Peyer's patch (tissue), 4 donors: ENCODE measurements at places on chromosomes 16 and 17.

GRCh38 chr17:55452139-55452790 lies 30.6 kb upstream of the MMD start:
- DNase-seq: no peak

DNA sequence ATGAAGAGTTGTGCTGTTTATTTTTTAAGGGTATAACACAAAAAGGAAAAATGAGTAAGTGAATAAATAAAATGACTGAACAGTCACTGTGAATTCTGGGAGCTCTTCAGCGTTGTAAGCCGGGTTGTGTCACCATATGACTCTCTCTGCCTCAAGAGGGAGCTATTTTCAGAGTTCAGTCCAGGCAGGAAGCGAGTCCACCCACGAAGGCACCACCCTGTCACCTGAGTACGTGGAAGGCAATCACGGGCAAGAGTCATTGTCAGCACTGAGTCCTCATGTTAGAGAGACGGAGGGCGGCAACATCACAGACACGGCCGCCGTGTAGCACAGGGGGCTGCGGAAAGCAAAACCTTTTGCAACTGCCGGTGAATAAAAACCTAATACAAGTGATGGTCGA lies 227.6 kb downstream of the UTP18 start:
- no peak for DNase-seq

DNA sequence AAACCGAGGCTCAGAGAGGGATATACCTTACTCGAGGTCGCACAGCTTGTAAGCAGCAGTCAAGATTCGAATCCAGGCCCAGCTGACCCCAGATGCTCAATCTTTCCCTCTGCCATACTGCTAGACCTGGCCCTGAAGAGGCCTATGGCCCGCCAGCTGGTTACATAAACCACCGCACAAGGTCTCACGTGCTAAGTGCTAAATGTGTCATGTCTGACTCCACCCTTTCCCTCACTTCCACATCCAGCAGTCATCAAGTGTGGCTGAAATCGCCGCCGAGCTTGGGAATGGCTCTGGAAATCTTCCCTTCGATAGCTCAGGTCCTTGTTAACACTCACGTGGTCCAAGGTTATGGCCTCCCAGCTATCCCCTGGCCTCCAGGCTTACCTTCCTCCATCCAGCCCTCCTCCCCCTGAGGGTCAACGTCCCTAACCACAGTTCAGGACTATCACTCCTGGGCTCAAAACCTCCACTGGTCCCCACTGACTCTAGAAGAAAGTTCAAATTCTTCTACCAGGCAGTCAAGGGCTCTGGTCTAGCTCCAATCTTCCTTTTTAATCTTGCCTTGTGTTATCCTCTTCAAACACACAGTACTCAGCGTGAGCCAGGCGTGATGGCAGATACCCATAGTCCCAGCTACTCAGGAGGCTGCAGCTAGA lies 3.5 kb downstream of the ZBTB4 start:
- no peak for DNase-seq

DNA sequence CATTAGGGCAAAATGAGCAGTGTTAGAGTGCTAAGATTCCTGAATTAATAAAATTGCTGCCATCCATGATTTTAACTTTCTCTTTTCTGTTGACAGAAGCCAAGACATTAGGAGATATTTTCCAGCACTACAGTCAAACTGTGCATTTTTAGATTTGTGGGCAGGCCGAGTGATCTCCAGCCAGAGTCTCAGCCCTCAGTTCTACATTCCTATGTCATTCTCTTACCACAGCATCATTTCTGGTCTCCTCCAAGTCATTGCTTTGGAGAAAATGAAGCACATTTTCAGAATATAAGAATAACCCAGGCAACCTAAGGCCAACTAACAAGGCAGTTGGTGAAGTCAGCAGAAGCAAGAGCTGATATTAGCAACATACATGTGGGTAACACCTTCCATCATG lies 74.6 kb upstream of the NUDT7 start:
- DNase-seq: no peak

- no peak for DNase-seq
These were observed 20.2 kb downstream of the ZNRF1 start for GRCh38 chr16:75019007-75019406.

DNA sequence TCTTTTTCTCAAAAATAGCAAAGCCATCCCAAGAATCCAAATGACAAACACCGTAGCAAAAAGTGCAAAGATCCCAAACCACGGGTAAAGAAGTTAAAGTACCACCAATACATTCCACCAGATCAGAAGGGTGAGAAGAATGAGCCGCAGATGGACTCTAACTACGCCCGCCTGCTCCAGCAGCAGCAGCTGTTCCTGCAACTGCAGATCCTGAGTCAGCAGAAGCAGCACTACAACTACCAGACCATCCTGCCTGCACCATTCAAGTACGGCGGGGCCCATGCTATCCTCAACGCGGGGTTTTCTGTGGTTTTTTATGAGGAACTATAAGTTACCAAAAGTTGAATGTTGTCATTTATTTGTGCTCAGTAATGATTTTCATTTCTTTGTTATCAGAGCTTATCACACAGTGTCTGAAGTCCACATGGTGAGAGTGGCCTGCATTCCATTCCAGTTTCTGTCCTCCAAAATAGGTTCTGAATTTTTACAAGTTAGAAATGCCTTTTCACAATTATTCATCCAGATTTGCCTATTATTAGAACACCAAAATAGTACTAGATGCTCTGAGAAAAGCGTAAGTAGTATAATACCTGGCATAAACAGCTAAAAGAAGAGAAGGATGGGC lies 169.2 kb downstream of the MRTFB start:
- no peak for DNase-seq

DNA sequence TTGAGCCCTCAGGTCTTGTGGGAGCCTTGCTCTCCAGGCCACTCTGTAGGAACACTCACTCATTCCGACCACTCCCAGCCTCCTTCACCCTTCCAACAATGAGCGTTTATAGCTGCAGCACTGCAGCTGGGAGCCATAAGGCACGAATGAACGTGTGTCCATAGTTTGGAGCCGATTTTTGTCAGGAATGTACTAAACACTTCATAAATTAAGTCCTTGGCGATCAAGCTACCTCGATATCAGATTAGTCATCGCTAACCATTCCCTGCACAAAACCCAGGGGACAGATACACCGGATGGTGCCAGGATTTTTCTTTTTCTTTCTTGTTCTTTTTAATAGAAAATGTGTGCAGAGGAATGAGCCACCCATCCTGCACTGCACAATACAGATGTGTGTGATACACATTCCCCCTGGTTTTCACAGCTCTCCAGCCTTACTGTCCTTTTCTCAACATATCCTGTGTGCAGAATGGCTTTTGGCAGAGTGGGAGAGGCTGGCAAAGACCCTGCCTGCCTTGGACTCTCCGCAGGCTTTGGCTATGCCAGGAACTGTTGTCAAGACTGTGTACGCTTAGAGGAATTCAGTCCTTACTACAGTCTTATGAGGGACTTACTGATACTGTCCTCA lies 68.4 kb upstream of the ELAC2 start:
- DNase-seq: no peak

GRCh38 chr16:53626161-53626560 lies 77.5 kb downstream of the RPGRIP1L start:
- DNase-seq: no peak

DNA sequence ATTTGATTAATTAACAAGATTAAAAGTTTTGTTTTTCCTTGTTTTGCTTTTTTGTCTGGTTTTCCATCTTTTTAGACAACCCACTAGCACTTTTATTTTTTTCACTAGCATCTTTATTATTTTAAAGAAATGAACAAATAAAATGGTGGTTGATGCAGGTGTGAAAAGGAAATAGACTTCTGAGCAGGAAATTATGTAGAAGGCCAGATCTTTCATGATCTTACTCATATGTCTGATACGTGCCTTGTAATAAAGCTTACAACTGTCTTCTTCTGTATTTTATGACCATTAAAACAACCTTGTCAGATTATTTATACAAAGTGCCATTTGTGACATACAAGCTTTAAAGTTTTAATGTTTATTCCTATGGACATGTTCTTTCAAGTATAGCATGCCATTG lies 6.3 kb downstream of the SLFN12L start:
- no peak for DNase-seq

DNA sequence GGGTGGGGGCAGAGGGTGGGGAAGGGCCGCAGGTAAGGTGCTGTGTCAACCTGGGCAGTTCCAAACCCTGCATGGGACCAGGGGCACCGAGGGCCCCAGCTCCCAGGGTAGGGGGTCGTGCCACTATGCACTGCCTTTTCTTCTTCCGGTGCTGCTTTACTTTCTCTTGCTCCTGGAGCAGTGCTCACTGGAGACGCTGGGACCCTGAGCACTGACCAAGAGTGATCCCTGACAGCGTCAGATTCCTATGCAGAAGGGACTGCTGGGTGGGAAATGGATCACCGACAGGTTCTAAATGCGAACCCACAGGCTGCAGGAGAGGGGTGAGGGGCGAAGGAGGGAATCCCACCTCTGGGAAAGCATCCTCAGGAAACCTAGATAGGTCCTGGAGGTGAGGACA lies 470.1 kb downstream of the SOX9 start:
- DNase-seq: no peak

DNA sequence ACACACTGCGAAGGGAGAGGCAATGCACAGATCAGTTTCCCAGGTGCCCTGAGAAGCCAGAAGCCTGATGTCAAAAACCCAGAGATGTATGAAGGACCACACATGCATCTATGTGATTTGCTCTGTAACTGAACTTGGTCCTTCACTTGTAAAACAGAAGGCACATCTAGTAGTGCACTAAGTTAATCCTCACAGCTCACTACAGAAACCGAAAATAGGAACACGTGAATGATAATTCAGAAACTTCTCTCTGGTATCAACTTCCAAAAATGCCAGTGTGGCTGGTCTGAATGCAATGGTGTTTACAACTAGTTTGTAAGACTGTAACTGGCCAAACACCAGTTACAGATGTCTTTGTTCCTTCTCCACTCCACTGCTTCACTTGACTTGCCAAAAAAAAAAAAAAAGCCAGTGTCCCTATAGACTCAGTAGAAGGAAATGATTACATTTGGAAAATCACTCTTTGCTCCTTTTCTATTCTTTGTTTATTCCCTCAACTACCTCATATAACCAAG lies 11.3 kb downstream of the ANKRD40 start:
- DNase-seq: no peak

DNA sequence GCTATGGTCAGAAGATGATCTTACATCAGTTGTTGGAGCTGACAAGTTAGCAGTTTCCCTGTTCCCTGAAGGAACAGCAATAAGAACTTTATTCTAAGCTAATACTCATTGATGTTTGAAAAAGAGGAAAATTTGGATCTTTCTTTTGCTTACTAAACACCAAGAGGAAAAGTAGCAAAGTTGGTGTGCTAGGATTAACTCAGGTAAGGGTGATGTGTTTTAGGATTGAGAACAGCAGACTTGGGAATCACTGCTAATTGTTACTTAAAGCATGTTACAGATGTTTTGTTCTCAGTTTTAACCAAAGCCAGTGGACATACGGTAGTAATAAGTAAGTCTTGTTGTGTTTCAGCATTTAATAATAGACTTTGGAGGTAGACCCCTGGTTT lies 3.7 kb downstream of the SETD6 start:
- DNase-seq: no peak

DNA sequence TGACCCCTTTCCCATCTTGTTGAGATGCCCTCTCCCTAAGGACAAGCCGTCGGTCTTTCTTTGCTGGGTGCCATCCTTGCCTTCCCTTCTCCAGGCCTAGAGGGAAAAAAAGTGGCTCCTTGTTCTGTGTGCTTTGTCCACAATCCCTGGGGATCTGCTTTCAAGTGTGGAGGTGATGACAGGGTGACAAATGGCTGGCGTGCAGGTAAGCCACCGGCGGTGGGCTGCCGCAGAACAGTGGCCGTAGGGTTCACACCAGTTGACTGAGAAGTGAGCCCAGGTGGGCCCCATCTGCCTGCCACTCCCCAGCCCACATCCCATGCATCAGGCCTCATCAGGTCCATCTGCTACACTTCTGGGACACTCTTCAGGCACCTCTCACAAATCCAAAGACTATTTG lies 11.4 kb upstream of the CALB2 start:
- no peak for DNase-seq

DNA sequence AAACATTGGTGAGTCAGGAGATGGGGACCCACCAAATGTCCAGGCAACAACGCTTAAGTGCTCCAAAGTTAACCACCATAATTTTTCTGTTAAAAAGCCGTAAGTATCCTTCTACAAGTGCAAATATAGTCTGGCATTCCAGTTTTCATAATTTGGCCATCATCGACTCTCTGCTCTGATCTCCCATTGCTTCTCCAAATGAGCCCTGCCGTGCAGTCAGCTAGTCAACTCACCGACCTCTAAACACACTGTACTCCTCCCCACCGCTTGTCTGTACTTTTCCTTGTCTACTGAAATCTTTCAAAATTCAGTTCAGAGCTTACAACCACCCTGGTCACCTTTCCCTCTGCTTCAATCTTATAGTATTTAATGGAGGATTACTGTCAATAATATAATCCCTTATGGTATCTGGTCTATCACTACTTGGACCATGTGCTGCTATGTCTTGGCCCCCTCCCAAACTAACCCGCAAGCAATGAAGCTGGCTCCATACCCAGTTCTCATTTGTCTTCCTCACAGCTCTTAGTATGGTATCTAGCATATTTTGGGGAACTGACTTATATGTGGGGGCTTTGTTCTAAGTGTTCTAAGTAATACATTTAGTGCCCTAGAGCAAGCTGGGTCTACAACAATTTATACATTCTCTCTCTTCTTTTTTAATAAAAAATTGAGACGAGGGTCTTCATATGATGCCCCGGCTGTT lies 52.7 kb upstream of the SLC25A19 start:
- no peak for DNase-seq

GRCh38 chr16:29743827-29744531 lies 1.8 kb downstream of the C16orf54 start:
- no peak for DNase-seq

DNA sequence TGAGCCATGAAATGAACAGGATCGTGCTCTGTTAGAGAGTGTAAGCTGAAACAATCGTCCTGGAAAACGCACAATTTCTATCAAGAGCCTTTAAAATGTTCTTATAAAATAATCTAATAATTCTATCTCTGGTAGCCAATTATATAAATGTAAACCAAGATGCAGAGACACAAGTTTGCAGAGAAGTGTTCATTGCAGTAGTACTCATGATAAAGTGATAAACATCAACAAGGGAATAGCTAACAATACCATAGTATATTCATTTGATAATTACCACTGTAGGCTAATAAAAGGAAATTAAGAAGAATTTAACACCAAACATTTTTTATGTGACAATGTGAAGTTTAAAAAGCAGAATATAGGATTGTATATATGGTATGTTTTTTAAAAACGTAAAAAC lies 12.4 kb downstream of the NACA2 start:
- no peak for DNase-seq
